ENCODE measurements at places on chromosomes 7 and 10. TPM values are rescaled to one million over a fixed set of nuclear protein-coding genes. Genes with fewer than 3 reads are reported as not detected.

- H3K36me3 ChIP-seq = no peaks in the 10 kb centered on the region
- H3K4me3 ChIP-seq = no peak overlapping the region
These were observed 42.2 kb upstream of the MAGI2 start for GRCh38 chr7:79495544-79496272.

Gene TAS2R4
- 0.35 TPM for total RNA-seq

Gene ASIC3
- total RNA-seq = 2.2 TPM

Gene NAT16
- total RNA-seq = not detected

Gene TLL2
- 1.9 TPM for total RNA-seq

Measured in chondrocyte (in vitro differentiated cells).